Spleen (tissue), 13 donors: ENCODE measurements at places on chromosomes 16 and 17. TPM values are rescaled to one million over a fixed set of nuclear protein-coding genes. Genes with fewer than 3 reads are reported as not detected.

DNA sequence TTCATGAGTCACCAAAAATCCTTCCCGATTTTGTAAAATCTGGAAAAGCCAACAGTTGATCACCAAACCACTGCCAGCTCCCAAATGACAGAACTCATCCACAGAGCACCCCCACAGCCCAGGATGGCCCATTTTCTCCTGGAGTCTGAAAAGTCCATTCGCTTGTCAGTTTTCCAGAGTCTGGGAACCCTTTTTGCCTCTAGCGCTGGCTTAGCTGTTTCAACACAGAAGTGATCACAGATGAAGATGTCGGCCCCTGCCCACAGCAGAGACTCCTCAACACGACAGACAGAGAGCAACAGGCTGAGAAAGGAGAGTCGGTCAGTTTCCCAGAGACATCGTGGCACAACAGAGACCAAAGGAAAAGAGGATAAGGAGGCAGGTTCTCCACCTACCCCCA, 66.4 kb downstream of the NXN start:
- no peaks in the 10 kb centered on the region for H3K27me3 ChIP-seq
- H3K4me1 ChIP-seq: no peaks in the 10 kb centered on the region
- H3K36me3 ChIP-seq: no peaks in the 10 kb centered on the region
- DNase-seq: no peak
- no peak overlapping the region for H3K4me3 ChIP-seq

DNA sequence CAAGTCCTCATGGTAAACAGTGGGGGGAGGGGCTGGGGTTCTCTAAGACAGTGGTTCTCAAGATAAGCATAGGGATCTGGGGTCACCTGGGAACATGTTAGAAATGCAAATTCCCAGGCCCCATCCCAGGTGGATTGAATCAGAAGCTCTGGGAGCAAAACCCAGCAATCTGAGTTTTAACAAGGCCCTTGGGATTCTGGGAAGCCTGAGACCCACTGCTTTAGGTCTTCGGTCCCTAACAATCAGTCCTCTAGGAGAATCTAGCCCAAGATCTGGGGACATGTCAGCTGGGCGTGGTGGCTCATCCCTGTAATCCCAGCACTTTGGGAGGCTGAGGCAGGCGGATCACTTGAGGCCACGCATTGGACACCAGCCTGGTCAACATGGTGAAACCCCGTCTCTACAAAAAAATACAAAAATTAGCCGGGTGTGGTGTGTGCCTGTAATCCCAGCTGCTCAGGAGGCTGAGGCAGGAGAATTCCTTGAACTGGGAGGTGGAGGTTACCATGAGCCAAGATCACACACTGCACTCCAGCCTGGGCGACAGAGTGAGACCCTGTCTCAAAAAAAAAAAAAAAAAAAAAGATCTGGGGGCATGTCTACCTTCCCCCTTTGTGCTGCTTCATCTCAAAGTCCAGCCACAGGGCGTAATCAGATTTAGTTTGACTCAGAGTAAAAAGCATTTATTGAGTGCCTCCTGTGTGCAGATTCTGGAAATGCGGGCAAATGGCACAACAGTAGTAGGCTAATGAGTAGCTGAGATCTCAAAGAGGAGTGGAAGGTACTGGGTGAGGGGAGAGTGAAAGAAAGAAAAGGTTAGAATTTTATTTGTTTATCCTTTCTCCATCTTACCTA, 8.8 kb upstream of the NR1D1 start:
- peaks cover 100% of the 10 kb centered on the region for H3K4me1 ChIP-seq
- DNase-seq: peak; percentile 29
- H3K36me3 ChIP-seq: no peaks in the 10 kb centered on the region
- H3K4me3 ChIP-seq: no peak overlapping the region

DNA sequence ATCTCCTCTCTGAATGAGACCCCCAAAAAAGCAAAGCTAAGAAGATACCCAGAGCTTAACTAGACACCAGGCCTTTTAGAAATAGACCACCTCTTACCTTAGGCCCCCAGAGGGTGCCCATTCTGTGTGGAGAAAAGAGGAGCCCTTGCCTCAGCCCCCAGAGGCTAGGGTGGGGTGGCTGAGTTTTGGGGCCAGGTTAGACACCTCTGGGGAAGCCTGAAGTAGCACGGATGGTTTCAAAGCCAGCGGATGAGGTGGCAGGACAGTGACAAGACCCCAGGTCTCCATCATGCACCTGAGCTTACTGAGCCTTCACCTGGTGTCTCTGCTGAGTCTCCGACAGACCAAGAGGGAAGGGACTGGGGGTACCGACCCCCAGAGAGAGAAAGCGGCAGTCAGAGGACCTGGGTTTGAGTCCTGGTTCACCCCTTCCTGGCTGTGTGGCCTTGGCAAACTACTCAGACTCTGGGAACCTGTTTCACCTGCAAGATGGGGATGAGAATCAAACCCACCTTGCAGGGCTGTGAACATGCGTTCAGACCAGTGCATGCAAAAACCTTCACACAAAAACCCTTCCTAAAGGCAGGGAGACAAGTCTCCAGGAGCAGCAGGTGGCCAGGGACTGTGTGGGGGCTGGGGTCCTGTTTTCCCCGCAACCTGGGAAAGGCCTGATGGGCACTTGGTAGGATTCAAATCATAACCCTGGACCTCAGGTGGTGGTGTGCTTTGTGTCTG, 7.7 kb downstream of the SCGB1C2 start:
- H3K4me1 ChIP-seq: peaks cover 13% of the 10 kb centered on the region
- H3K27me3 ChIP-seq: no peaks in the 10 kb centered on the region
- peaks cover 3% of the 10 kb centered on the region for H3K36me3 ChIP-seq
- DNase-seq: no peak
- no peak overlapping the region for H3K27ac ChIP-seq
- no peak overlapping the region for H3K4me3 ChIP-seq

Gene MARCHF10
- total RNA-seq: not detected

Gene SAT2
- total RNA-seq: 98.6 TPM
